ENCODE measurements at places on chromosomes 2 and 18.

DNA sequence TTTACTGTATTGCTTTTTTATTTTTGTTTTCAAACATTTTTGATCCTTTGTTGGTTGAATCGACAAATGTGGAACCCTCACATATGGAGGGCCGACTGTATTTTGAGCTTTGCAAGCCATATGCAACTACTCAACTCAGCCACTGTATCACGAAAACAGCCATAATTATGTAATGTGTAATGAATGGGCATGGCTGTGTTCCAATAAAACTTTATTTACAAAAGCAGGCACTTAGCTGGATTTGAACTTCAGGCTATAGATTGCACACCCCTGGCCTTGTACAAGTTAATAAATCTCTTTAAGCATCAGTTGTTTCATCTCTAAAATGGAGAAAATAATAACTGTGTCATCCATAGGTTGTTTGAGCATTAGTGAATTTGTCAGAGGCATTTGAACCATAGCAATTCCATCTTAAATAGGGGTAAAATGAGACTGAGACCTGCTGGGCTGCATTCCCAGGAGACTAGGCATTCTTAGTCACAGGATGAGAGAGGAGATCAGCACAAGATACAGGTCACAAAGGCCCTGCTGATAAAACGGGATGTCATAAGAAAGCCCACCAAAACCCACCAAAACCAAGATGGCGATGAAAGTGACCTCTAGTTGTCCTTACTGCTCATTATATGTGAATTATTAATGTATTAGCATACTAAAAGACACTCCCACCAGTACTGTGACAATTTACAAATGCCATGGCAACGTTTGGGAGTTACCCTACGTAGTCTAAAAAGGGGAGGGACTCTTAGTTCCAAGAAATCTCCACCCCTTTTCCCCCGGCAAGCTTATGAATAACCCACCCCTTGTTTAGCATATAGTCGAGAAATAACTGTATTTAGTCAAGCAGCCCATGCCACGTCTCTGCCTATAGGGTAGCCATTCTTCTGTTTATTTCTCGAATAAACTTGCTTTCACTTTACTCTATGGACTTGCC lies 13.7 kb upstream of the LTBP1 start:
- no peak for DNase-seq

- no peak for DNase-seq
Observed at GRCh38 chr18:28584731-28585130, 407.8 kb upstream of the CDH2 start.

DNA sequence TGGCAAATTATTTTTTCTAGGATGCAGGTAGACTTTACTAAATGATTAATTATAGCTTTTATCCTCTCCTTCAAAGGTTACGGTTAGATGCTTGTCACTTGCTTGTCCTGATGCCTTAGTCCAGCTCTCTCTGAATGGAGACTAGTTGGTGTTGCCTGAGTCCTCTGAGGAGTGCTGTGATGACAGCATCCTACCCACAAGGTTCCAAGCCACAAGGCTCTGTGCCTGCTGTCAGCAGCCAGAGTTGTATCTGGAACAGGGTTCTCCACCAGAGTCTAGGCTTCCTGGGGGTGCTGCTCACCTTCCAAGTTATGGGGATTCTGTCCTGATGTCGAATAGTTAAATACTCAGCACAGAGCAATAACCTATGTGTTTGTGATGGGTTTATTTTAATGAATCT lies 125.7 kb downstream of the GALNT1 start:
- no peak for DNase-seq

DNA sequence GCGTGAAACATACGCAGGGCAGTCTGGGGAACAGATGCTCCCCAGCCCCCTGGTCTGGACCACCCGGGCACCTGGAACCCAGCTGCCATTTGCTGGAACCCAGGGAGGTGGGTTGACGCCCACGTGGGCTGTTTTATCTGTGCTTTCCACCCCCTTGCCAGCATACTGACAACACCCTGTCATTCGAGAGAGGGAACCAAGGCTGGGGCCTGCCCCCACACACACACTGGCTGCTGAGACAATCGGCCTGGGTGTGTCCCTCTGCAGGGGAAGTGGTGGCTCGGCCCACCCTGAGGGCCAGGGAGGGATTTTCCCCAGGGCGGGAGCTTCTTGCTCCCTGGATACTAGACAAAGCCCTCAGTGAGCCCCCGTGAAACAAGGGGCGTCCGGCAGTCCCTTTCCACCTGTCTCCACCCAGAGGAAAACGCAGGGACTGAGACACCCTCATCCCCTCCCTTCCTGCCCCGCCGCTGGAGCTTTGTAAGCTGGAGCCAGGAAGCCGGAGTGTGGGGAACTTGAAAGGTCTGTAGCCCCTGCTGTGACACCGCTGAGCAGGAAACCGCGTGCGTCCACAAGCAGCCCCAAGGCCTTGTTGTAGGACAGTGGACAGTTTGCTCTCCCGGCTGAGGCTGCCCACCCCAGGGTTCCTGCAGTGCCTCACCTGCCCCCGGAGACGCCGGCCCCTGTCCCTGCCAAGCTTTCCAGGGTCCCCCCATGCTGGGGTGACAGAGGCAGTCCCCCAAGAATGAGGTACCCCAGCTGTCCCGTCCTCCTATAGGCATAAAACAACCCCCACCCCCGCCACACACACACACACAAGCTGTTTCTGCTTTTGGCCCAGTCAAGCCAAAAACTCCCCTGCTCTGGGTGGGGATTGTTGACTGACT lies 14.1 kb upstream of the KLF11 start:
- peak; percentile 98 for DNase-seq

DNA sequence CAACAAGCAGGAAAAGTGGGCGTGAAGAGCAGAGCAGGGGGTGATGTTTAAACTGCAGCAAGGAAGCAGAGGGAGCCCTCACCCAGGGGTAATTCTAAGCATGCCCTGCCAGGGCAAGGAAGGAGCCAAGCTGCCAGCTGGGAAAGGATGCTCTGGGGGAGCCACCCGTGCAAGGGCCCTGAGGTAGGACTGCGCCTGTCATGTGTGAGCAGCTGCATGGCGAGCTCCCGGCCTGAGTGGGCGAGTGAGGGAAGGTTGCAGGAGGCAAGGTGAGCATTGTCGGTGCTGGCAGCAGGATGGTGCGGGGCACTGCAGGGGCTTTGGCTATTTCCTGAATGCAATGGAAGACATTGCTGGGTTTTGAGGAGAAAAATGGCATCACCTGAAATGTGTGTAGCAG lies 107.2 kb downstream of the COPS8 start:
- DNase-seq, result no peak

GRCh38 chr2:44286884-44287638 lies 11.8 kb downstream of the SLC3A1 start:
- no peak for DNase-seq

- no peak for DNase-seq
Observed at GRCh38 chr2:218736531-218736930, 25.9 kb downstream of the TTLL4 start.

DNA sequence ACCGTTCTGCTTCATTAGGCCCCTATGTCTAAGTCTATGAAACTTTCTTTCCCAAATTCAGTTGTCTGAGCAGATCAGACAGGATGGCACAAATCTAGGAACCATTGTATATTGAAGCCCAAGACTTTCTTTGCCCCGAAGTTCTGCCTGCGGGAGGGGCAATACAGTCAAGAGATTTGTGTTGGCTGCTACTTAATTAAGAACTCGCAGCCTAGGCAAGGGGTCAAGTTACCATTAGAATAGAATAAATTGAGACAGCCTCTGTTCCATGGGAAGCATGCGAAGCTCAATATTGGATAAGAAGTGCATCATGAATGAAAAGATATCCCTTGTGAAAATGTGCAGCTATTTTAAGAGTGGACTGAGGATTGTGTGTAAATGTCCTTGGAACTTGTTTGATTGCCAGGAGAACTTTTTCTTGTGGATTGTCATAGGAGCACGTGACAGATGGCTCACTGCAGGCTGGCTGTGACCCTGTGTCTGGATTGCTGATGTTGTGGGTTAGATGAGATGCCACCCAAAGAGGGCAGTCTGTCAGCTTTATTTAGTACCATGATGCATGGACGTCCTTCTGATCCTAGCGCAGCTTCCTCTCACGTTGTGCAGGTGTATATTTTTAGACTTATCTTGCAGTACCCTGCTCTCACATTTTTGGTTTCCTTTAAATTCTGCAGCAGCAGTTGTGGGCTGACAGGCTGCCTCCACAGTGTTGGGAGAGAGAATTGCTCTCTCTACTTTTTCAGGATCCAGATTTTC lies 30.9 kb downstream of the HAUS1 start:
- DNase-seq, result no peak

DNA sequence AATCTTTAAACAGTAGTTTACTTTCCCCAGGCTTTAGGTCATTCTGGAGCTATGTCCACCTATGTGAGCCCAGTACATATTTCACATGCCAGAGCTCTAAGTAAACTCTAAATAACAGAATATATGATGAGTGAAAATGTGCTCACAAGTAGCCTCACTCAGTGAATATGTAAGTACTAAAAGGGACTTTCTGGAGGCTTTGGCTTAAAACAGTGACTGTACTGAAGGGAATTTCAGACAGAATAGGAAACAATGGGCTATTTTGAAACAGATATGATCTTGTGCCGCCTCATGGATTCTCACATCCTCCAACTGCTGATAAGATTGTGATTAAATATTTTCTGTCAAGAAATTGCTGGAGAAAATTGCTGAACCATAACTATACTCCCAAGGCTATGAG lies 747.9 kb downstream of the SOCS6 start:
- DNase-seq, result no peak

DNA sequence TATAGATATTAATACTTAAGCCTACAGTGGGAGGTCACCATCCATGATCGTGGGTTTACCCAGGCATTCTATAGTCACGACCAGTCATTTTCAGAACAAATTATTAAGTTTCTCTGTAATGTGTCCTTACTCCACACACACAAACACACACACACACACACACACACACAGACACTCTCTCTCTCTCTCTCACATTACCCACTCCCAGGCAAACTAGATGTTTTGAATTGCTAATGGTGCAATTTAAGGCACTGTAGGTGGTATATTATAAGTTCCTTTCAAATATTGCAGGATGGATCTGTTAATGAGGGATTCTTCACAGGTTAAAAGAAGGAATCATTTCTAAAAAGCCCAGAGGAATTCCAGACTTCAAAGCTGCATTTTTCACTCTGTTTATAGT lies 657.8 kb downstream of the MBD2 start:
- no peak for DNase-seq

DNA sequence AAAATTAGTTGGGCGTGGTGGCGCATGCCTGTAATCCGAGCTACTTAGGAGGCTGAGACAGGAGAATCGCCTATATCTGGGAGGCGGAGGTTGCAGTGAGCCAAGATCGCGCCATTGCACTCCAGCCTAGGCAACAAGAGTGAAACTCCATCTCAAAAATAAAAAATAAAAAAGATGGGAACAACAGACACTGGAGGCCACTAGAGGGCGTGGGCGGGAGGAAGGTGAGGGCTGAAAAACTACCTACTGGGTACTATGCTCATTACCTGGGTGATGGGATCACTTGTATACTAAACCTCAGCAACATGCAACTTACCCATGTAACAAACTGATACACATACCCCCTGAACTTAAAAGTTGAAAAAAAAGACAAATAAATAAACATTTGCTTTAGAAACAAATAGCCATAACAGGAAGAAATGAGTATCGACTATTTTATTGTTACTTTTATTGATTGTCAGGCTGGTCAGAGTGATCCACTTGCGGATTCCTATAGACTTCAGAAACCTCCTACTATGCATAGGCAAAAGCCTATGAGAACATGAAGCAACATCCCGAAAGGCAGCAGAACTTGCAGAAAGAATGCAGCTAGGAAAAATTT lies 61.0 kb downstream of the TMEM163 start:
- DNase-seq, result peak; percentile 33

- DNase-seq, result peak; percentile 8
Observed at GRCh38 chr2:30385327-30385726, 61.7 kb upstream of the LCLAT1 start.

DNA sequence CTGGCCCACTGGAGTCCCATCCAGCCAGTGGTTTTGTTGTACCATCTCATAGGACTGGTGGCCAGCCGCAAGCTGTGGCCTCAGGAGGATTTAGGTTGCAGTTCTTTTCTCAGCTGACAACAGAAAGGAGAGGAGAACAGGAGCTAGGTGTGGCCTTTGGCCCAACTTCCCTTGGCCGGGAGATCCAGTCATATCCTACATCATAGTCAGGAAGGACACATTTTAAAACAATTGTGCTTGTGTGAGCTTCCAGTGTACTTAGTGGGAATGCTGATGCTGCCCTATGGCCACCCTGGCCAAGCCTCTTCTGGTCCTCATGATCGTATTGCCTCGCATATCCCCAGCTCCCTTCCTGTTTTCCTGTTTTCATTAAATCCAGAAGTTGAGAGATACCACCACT lies 98.1 kb downstream of the WDSUB1 start:
- no peak for DNase-seq

DNA sequence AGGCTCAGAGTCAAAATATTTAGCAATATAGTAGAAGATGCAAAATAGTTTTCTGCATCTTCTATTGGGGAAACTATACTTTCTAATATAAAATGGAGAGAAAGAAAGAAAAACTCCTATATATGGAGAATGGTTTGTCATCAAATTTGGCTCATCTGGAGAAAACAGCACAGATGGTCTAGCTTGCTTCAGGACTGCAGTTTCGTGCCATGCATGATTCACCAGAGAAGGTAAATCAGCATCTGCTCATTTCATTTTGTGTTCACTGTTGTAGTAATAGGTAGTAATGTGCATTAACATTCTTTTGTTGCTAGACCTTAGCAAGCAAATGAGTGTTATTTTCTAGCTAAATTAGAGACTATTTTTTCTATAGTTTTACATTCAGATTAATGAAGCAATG lies 179.0 kb downstream of the ASXL3 start:
- DNase-seq, result no peak
